ENCODE measurements at places on chromosomes 1 and 21. TPM values are rescaled to one million over a fixed set of nuclear protein-coding genes. Genes with fewer than 3 reads are reported as not detected.

- H3K4me1 ChIP-seq: no peaks in the 10 kb centered on the region
- no peak for DNase-seq
- no peak overlapping the region for H3K27ac ChIP-seq
- no peaks in the 10 kb centered on the region for H3K27me3 ChIP-seq
- H3K4me3 ChIP-seq: no peak overlapping the region
- no peaks in the 10 kb centered on the region for H3K36me3 ChIP-seq
Observed at GRCh38 chr1:169951108-169951507, 57.4 kb upstream of the SCYL3 start.

GRCh38 chr21:33492571-33492970, 1.1 kb upstream of the DNAJC28 start:
- peak overlapping the region; percentile 21 for H3K4me3 ChIP-seq
- DNase-seq: no peak
- no peaks in the 10 kb centered on the region for H3K27me3 ChIP-seq
- H3K36me3 ChIP-seq: no peaks in the 10 kb centered on the region
- peaks cover 10% of the 10 kb centered on the region for H3K4me1 ChIP-seq

- H3K4me1 ChIP-seq: peaks cover 89% of the 10 kb centered on the region
- no peaks in the 10 kb centered on the region for H3K36me3 ChIP-seq
- H3K27ac ChIP-seq: peak overlapping the region; percentile 99
- DNase-seq: peak; percentile 88
Observed at GRCh38 chr1:234725177-234726132, 115.5 kb upstream of the IRF2BP2 start.

DNA sequence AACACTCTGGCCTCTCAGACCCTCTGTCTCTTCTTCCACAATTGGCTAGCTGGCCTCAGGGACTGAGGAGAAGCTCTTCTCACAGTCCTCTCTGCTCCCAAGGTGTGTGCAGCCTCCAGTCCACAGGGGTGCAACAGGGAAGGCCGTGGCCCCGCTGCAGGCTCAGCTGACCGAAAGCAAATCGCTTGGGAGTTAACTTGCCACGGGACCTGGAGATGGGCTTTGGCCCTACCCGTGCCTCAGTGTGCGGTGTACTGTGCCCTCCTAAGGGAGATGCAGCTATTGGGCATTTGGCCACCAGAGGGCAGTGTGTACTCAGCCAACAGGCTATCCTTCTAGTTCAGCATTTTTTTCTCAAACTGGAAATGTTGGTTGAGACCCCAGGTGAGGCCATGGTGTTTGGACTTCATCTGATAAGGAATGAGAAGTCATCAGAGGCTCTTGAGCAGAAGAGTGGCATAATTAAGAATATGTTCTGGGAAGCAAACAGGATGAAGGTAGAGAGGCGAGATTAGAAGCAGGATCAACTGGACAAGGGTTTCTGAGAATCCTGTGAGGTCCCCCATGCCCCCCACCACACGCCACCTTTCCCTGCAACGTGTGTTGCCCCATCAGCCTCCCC, 42.5 kb upstream of the TMEM125 start:
- H3K4me1 ChIP-seq: no peaks in the 10 kb centered on the region
- no peak overlapping the region for H3K27ac ChIP-seq
- no peaks in the 10 kb centered on the region for H3K36me3 ChIP-seq
- no peak overlapping the region for H3K4me3 ChIP-seq

DNA sequence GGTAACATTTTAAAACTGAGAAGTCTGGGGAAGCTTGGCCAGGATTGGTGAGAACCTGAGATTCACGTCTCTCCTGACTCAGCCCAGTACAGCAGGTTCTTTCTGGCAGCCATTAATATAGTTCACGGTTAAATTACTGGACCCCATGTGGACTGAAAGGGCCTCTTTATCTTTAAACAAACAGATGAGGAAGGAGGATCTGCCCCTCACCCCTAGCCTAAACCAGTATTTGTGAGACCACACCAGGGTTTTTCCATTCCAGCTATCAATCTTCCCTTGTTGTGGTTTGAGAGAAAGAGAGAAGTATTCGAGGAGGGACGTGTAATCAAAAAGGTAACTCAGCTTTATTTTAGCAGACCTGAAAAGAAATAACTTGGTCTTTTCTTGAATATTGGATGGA, 137.1 kb downstream of the PROX1 start:
- peaks cover 9% of the 10 kb centered on the region for H3K27me3 ChIP-seq
- DNase-seq: no peak
- H3K4me3 ChIP-seq: no peak overlapping the region
- H3K27ac ChIP-seq: no peak overlapping the region
- H3K36me3 ChIP-seq: no peaks in the 10 kb centered on the region

Gene PLD5
- not detected for total RNA-seq

- H3K36me3 ChIP-seq: no peaks in the 10 kb centered on the region
- peaks cover 46% of the 10 kb centered on the region for H3K27me3 ChIP-seq
- no peak overlapping the region for H3K27ac ChIP-seq
- DNase-seq: peak; percentile 67
- H3K4me3 ChIP-seq: no peak overlapping the region
- H3K4me1 ChIP-seq: no peaks in the 10 kb centered on the region
Observed at GRCh38 chr1:210292231-210292871, 36.4 kb upstream of the HHAT start.

DNA sequence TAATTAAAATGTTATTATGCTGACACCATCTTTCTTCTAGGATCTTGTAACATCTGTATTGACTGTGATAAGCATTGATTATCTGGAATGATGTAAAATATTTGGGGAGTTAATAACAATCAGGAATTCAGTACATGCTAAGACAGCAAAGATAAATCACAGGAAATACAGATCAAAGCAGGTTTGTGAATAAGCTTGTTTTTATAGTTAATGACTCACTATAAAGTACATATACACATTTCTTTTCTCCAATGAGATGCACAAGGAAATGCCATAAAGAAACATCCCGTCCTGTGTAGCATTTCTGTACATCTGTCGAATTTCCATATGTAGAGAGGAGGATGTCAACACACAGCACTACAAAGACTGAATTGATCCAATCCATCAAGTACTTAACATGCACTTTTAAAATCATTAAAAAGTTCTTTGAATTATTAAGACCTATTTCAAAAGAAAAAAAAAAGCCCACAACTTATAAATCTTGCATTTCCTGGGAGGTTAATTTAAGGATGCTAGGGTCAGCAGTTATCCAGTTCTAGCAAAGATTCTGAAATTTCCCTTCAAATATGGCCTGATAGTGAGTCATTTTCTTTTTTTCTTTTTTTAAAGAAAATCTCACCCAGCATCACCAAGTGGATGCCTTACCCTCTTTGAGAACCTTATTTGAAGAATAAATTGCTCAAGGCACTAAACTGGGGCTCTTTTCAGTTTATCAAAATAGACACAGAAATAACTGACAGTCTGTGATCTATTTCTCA, 243.2 kb upstream of the NR5A2 start:
- no peaks in the 10 kb centered on the region for H3K36me3 ChIP-seq
- H3K4me1 ChIP-seq: no peaks in the 10 kb centered on the region
- no peak for DNase-seq
- H3K4me3 ChIP-seq: no peak overlapping the region

DNA sequence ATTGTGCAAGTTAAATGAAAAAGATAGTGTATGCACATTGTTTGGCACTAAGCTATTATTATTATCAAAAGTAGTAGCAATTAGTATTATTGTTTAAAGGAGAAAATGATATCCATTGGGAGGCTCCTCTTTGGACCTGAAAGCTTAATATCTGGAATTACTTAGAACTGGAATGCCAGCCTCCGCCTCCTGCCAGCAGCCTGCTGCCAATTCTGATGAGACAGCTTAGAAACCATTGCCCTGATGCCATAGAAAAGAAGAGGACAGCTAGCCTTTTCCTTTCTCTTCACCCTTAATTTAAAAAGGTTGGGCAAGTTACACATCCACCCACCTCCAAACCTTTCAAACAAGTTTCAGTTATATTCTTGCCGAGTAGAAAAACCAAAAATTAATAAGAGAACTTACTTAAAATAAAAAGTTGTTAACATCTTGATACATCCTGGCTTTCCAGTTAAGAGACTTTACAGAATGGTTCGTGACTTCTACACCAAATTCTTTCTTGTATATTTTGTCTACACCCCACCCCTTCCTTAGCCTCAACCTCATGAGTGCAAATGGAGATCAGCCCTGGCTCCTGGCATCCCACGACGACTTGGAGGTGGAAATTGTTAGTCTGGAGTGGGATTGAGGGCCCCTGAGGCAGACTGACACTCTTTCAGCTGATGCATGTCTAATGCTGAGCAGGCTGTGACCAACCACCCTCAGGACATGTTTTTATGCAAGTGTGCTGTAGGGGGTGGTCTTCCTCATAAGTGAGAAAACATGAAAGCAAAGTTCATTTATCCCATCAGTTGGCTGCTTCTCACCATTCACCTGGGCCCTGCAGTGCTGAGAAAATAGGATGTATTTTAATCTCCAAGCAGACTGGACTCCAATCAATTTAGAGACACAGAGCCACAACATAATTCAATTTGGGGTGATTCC, 120.6 kb downstream of the KCNJ15 start:
- H3K36me3 ChIP-seq: no peaks in the 10 kb centered on the region
- no peak for DNase-seq
- no peak overlapping the region for H3K27ac ChIP-seq

- no peak overlapping the region for H3K27ac ChIP-seq
- H3K36me3 ChIP-seq: no peaks in the 10 kb centered on the region
- peaks cover 1% of the 10 kb centered on the region for H3K4me1 ChIP-seq
- DNase-seq: peak; percentile 27
- no peak overlapping the region for H3K4me3 ChIP-seq
- peaks cover 16% of the 10 kb centered on the region for H3K27me3 ChIP-seq
Observed at GRCh38 chr1:11473491-11474034, 5.4 kb upstream of the DISP3 start.

DNA sequence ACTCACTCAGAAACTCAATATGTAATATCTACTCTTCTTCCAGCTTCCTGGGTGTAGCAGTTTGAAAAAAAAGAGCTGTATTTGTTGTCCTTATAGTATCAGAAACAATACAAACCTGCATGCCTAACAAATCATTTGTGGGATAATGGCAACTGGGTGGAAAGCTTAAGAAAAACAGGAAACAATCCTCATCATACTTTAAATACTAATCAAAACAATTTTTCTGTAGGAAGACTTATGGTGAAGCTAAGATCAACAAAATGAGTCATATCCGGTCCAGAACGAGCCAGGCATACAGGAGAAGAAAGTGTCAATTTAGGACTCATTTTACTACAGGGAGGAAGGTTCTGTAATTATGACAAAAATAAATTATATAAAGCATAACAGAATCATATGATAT, 181.8 kb upstream of the ADGRL4 start:
- no peak overlapping the region for H3K27ac ChIP-seq
- no peak for DNase-seq
- no peak overlapping the region for H3K4me3 ChIP-seq

DNA sequence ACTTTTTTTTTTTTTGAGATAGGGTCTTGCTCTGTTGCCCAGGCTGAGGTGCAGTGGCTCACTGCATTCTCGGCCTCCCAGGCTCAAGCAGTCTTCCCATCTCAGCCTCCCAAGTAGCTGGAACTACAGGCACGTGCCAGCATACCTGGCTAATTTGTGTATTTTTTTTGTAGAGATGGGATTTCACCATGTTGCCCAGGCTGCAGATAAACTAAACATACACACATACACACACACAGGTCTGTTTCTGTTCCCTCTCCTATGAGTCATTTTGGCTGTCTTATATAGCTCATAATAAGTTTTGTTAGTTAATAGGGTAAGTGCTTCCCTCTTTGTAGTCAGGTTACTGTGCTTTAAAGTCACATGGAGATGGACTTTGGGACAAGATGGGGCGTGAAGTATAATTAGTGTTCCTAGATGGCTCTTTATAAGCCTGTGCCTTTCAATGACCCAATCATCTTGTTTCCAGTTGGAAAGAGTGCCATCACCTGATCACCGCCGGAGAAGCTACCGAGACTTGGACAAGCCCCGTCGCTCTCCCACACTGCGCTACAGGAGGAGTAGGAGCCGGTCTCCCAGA, 9.1 kb downstream of the PRPF38A start:
- no peak for DNase-seq
- no peak overlapping the region for H3K4me3 ChIP-seq
- no peak overlapping the region for H3K27ac ChIP-seq
- H3K36me3 ChIP-seq: peaks cover 72% of the 10 kb centered on the region
- peaks cover 13% of the 10 kb centered on the region for H3K4me1 ChIP-seq

Gene FRRS1
- 4.0 TPM for total RNA-seq

Gene OR2T29
- total RNA-seq: not detected

- H3K36me3 ChIP-seq: no peaks in the 10 kb centered on the region
- no peaks in the 10 kb centered on the region for H3K4me1 ChIP-seq
- H3K27ac ChIP-seq: no peak overlapping the region
- no peak overlapping the region for H3K4me3 ChIP-seq
Observed at GRCh38 chr1:32695098-32695904, 7.3 kb downstream of the SYNC start.

Gene LMOD1
- total RNA-seq: not detected

Gene HAPLN2
- total RNA-seq: not detected

Gene RNU1-1
- 820 TPM for total RNA-seq

Gene RUNX1
- 19.0 TPM for total RNA-seq

Gene EVA1B
- 6.5 TPM for total RNA-seq

GRCh38 chr1:64133036-64133435, 70.4 kb upstream of the UBE2U start:
- no peaks in the 10 kb centered on the region for H3K36me3 ChIP-seq
- H3K27me3 ChIP-seq: peaks cover 2% of the 10 kb centered on the region
- H3K27ac ChIP-seq: no peak overlapping the region
- H3K4me3 ChIP-seq: no peak overlapping the region
- H3K4me1 ChIP-seq: no peaks in the 10 kb centered on the region

Gene SPRR2E
- not detected for total RNA-seq

Gene SLC26A9
- not detected for total RNA-seq

- no peak overlapping the region for H3K4me3 ChIP-seq
- no peak overlapping the region for H3K27ac ChIP-seq
- H3K36me3 ChIP-seq: no peaks in the 10 kb centered on the region
- peaks cover 5% of the 10 kb centered on the region for H3K27me3 ChIP-seq
Observed at GRCh38 chr1:178939338-178940067, 68.6 kb upstream of the ANGPTL1 start.

Gene SLC9A1
- total RNA-seq: 14.8 TPM

GRCh38 chr1:80535466-80535865, 1265.3 kb upstream of the ADGRL2 start:
- no peak for DNase-seq
- no peaks in the 10 kb centered on the region for H3K4me1 ChIP-seq
- H3K27me3 ChIP-seq: no peaks in the 10 kb centered on the region
- H3K4me3 ChIP-seq: no peak overlapping the region

DNA sequence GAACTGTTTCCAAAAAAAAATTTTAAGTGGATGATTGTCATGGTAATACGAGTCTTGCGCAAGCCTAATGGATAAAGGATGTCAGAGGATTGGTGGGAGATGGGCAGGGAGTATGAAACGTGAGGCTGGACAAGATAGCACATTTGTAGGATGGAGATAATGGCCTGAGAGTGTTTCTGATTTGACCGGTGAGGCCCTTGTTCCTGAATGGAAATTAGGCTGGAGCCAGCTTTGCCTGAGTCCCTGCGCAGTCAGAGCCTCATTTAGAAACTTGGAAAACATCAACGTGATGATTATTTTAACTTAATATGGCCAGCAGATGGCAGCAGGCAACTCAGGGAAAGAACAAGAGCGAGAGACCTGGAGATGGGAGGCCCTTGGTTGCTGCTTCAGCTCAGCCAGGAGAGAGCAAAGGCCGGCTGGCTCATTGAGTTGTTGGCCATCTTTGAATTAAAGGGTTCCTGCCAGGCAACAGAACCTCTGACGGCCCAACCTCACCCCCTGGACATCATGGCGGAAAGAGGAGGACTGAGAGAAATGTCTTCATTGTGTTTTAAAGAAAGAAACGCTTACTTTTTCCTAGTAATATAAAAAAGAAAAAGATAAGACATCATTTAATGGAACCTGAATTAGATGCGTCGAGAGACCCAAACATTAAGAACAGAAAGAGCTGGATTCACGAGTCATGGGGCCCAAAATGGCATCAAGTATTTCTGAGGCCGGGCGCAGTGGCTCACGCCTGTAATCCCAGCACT, 80.3 kb downstream of the SELENOF start:
- H3K4me1 ChIP-seq: no peaks in the 10 kb centered on the region
- peak; percentile 77 for DNase-seq
- H3K36me3 ChIP-seq: no peaks in the 10 kb centered on the region
- no peak overlapping the region for H3K4me3 ChIP-seq
- no peaks in the 10 kb centered on the region for H3K27me3 ChIP-seq
